ENCODE measurements at places on chromosomes 6 and 20. TPM values are rescaled to one million over a fixed set of nuclear protein-coding genes. Genes with fewer than 3 reads are reported as not detected.
A peak's percentile ranks its signal among the peaks of the same experiment; 100 is the strongest.

GRCh38 chr6:28266563-28266961 lies 381 bp upstream of the ZSCAN26 start:
- H3K27me3 ChIP-seq: no peaks in the 10 kb centered on the region
- H3K4me3 ChIP-seq: peak overlapping the region; percentile 83
- H3K27ac ChIP-seq: peak overlapping the region; percentile 93
- H3K4me1 ChIP-seq: peaks cover 18% of the 10 kb centered on the region
- no peaks in the 10 kb centered on the region for H3K36me3 ChIP-seq
- no peak for DNase-seq

DNA sequence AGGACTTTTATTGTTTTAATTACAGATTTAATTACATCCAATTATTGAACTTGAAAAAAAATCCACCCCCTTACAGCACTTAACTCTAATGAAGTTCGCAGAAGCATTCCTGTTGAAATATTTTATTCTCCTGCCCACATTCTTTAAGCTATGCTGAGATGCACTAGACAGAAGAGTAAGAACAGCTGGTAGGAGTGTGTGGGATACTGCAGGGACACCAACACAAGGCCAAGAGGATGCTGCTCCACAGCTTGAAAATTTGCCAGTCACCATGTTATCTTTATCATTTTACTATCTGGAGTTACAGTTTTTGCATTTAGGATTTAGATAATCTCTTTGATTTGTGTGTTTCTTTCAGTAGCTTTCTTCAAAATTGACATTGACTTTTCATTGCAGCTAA lies 180.7 kb downstream of the EPHA7 start:
- no peak overlapping the region for H3K27ac ChIP-seq
- DNase-seq: no peak
- no peaks in the 10 kb centered on the region for H3K36me3 ChIP-seq
- H3K4me3 ChIP-seq: no peak overlapping the region
- no peaks in the 10 kb centered on the region for H3K27me3 ChIP-seq

DNA sequence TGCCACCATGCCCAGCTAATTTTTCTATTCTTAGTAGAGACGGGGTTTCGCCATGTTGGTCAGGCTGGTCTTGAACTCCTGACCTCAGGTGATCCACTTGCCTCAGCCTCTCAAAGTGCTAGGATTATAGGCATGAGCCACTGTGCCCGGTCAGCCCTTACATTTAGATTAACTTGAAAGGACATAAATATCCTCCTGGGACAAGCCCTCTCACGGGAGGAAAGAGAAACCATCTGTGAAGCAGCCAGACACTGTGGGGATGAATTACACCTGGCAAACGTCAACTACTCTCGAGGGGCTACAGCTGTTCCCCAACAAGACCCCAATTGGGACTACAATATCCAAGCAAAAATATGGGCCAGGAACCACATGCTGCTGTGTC lies 32.7 kb upstream of the SAMHD1 start:
- H3K27ac ChIP-seq: no peak overlapping the region
- no peaks in the 10 kb centered on the region for H3K27me3 ChIP-seq
- no peak for DNase-seq
- no peaks in the 10 kb centered on the region for H3K36me3 ChIP-seq
- H3K4me1 ChIP-seq: no peaks in the 10 kb centered on the region

Gene TFAP2C
- total RNA-seq: not detected

DNA sequence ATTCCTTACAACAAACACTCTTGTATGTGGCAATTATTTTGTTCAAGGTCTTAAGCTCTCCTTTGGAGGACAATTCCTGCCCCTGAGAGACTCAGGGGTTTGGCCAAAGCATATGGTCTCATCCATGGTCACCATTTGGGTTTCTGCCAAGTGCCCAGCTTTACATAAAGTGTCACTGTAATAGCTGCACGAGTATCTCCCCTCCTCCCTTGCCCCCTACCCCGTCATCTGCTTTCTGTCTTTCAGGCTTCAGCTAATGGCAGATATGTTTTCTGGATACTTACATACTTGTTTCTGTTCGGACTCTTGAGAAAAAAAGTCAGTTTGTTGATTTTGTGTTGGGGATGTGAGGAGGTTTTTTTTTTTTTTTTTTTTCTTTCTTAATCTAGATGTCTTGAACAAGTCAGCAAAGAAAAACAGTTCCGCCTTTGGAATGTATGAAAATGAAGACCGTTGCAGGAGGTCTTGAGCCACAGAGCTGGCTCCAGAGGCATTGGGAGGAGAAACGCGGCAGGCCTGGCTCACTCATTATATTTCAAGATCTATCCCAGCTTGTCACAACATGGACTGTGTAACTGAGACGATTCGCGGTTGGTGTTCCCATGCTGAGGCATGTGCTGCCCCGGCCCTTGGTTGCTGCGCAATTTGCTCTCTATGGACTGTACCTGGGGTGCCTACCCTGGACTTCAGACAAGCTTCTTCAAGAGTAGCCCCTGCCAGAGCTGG lies 32.6 kb upstream of the STX16 start:
- no peak for DNase-seq
- no peak overlapping the region for H3K4me3 ChIP-seq
- H3K27ac ChIP-seq: peak overlapping the region; percentile 41
- no peaks in the 10 kb centered on the region for H3K4me1 ChIP-seq

- no peak overlapping the region for H3K27ac ChIP-seq
- H3K4me3 ChIP-seq: no peak overlapping the region
- no peaks in the 10 kb centered on the region for H3K27me3 ChIP-seq
- peak; percentile 81 for DNase-seq
Measured at GRCh38 chr6:31068669-31069340, 43.6 kb downstream of the C6orf15 start.

- no peaks in the 10 kb centered on the region for H3K27me3 ChIP-seq
- H3K27ac ChIP-seq: no peak overlapping the region
- H3K36me3 ChIP-seq: no peaks in the 10 kb centered on the region
- DNase-seq: no peak
- H3K4me1 ChIP-seq: no peaks in the 10 kb centered on the region
- H3K4me3 ChIP-seq: no peak overlapping the region
Measured at GRCh38 chr20:5395932-5396727, 79.4 kb upstream of the PROKR2 start.

GRCh38 chr20:5402903-5403531 lies 86.3 kb upstream of the PROKR2 start:
- no peak overlapping the region for H3K4me3 ChIP-seq
- no peak overlapping the region for H3K27ac ChIP-seq
- DNase-seq: no peak
- no peaks in the 10 kb centered on the region for H3K36me3 ChIP-seq

DNA sequence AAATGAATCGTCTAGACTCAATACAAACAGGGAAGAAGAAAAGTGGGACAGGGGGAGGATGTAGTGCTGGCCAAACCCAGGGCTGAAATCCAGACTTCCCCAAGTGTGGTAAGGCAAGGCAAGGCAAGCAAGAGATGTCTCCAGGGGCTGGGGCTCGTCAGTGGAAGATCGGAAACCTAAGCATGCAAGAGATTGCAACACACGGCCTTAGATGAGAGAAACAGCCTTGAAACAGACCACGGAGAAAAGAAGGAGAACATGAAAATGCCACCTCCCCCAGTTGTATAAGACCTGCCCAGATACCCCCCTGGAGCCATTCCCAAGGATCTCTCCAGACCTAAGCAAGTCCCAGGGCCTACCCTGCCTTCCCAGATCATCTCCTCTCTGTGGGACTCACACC lies 20.0 kb downstream of the VEGFA start:
- no peaks in the 10 kb centered on the region for H3K27me3 ChIP-seq
- no peak overlapping the region for H3K4me3 ChIP-seq
- H3K36me3 ChIP-seq: peaks cover 18% of the 10 kb centered on the region
- no peak for DNase-seq

- H3K4me3 ChIP-seq: peak overlapping the region; percentile 55
- H3K27me3 ChIP-seq: peaks cover 72% of the 10 kb centered on the region
- no peaks in the 10 kb centered on the region for H3K36me3 ChIP-seq
- no peak overlapping the region for H3K27ac ChIP-seq
- DNase-seq: peak; percentile 14
Measured at GRCh38 chr6:88166493-88167351, 575 bp upstream of the CNR1 start.

Gene ACOT13
- total RNA-seq: 83.8 TPM

GRCh38 chr20:42255821-42256220 lies 637.6 kb upstream of the CHD6 start:
- no peaks in the 10 kb centered on the region for H3K36me3 ChIP-seq
- H3K4me3 ChIP-seq: no peak overlapping the region

DNA sequence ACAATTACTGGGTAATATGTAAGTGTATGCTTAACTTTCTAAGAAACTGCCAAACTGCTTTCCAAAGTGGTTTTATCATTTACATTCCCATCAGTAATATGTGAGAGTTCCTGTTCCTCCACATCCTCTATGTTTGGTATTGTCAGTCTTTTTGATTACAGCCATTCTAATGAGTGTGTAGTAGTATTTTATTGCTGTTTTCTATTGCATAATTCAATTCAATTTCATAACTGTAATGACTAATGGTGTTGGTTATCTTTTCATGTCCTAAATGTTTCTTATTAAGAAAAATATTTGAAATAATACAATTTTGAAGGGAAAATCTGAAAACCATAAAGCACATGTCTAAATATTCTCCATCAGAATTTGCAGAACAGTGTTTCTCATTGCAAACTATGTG lies 119.3 kb downstream of the MAP3K7 start:
- no peak overlapping the region for H3K27ac ChIP-seq
- no peak for DNase-seq
- no peaks in the 10 kb centered on the region for H3K27me3 ChIP-seq

Gene WFDC2
- total RNA-seq: 1.6 TPM

DNA sequence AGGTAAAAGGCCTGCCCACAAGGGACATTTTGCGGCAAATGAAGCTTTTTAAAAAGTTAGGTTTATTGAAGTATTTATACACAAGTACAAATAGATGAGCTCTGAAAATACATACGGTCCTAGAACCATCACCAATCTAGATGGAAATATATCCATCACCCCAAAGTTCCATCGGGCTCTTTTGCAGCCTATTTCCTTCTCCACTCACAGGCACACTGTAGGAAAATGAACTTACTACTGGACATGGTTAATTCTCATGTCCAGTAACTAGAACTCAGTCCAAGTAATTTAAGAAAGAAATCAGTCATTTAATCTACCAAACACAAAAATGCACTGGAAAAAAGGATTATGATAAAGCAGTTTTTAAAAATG lies 6.2 kb downstream of the PCNA start:
- peaks cover 13% of the 10 kb centered on the region for H3K4me1 ChIP-seq
- DNase-seq: no peak
- peak overlapping the region; percentile 87 for H3K4me3 ChIP-seq
- peak overlapping the region; percentile 92 for H3K27ac ChIP-seq
- H3K36me3 ChIP-seq: peaks cover 38% of the 10 kb centered on the region
- H3K27me3 ChIP-seq: no peaks in the 10 kb centered on the region

Gene POM121L2
- total RNA-seq: not detected

DNA sequence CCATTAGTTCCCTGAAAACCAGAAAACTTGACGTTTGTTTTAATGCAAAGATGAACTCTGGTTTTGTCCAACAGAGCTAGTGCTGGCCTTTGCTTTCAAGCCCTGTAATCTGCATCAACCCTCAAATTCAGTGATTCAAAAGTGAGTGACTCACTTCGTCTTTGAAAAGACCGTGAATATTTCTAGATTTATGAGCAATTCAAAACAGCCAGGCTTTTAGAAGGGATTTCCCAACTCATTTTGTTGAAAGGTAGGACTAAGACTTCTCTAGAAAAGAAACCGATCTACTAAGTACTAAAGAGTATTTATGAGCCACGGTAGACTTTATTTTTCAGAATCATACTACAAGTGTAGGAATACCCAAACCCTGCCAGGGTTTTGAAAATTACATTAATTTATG lies 121.5 kb downstream of the UST start:
- no peak overlapping the region for H3K4me3 ChIP-seq
- H3K36me3 ChIP-seq: no peaks in the 10 kb centered on the region
- DNase-seq: no peak
- no peak overlapping the region for H3K27ac ChIP-seq
- no peaks in the 10 kb centered on the region for H3K4me1 ChIP-seq
- no peaks in the 10 kb centered on the region for H3K27me3 ChIP-seq

Gene TAGAP
- 0.60 TPM for total RNA-seq

Measured in heart right ventricle (tissue), 16 donors.